ENCODE measurements at places on chromosomes 5 and 9.

DNA sequence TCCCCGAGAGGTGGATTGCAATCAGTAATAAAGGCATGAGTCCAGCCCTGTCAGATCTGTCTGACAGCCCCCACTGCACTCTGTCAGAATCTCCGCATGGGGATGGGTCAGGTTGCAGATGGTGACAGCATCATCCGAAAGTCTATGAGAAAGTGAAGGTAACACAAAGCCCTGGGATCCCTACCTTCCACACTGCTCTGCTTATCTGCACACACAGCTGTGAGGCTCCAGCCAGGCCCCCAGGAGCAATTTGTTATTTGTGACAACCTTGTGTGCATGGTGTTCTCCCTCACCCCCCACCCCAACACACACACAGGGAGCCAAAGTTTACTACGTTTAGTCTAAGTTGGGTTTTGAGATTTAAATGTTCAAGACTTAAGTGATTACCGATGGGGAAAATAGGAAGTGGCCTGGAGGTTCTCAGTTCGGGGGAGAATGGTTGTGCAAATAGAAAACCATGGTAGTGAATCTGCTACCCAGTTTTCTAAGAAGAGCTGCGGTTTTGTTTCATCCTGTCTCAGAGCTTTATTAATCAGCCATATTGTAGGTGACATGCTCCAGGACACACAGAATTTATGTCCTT is 92.7 kb downstream of the SV2C start:
- no peak for DNase-seq

DNA sequence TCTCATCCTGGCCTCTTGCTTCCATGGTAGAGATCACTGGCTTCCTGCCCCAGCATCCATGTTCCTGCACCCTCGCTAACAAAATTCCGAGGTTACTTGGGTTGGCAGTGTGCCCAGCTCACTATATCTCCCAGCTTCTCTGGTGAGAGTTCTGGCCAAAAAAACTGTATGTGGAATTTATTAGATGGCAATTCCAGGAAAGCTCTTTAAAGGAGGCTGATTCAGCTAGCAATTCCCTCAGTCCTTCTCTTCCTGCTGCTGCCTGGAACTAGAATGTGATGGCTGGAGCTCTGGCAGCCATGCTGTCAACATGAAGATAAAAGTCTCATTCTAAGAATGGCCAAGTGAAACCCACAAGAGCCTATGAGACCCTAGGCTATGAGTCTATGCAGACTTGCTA is 88.8 kb downstream of the SECISBP2 start:
- no peak for DNase-seq

GRCh38 chr5:103910786-103911185 is 348.2 kb upstream of the NUDT12 start:
- DNase-seq, result no peak

DNA sequence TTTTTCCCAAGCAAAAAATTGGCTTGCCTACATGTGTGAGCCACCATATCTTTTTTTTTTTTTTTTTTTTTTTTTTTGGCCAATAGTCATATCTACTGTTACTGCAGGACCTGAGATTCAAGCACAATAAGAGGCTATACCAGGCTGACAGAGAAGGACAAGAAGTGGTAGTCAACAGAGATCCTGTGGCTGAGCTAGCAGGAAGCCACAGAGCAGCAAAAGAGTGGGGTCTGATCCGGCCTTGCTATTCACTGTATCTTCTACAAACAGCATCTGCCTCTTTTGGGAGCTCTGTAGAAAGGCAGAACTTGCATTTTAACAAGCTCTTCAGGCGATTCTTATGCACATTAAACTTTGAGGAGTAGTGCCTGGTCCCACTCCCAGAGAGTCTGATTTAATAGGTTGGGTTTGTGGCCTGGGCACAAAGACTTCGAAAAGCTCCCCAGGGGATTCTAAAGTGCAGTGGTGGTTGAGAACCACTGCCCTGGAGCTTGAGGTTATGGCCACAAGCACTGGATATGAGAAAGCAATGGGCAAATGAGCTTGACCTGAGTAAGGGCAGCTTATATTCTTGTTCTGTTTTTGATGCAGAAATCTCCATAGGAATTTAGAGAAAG is 162.8 kb downstream of the PIK3R1 start:
- no peak for DNase-seq

DNA sequence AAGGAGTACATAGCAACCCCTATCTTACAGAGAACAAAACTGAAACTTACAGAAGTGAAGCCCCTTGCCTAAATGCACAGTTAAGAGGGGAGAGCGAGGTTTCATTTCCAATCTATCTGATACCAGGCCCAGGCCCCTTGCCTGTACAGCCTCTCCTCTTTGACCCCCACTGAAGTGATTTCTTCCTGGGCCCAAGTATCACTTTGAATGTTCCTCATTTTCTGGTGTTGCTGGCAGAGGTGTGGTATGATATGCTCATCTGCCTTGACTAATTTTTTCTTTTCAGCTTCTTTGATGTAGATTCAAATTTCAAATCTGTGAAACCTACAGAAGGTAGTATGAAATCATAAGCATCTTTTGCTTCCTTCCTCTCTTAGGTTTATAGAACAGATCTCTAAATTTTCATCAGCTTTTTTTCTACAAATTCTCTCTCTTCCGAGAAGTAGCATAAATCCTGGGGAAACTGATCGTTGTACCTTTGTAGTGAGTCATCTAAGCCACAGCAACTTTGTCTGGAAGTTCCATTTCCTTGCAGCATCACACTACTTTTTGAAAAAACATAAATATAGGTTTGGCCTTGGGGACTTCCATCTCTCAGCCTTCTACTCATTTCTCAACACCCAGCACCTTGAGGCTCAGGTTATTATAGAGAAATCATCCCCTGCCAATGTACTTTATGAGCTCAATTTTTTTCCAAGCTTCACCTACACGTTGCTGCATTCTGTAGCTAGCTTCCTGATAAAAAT is 402.4 kb upstream of the PTGER4 start:
- DNase-seq, result no peak

DNA sequence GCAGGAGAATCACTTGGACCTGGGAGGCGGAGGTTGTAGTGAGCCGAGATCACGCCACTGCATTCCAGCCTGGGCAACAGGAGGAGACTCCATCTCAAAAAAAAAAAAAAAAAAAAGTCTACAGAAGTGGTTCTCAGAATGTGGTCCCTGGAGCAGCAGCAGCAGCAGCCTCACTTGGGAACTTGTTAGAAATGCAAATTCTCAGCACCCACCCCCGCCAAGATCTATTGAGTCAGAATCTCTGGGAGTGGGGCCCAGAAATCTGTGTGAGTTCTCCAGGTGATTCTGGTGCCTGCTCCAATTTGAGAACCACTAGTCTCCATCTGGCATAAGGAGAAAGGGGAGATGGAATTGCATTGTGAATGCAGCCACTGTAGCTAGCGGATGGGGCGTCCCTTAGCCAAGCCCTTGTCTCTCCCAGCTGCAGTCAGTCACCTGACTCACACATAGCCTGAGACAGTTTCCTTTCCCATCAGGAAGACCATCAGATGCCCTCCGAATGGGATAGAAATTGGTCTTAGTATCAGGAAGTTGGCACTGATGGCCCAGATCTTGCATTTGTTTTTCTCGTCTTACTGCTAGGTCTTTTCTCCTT is 12.2 kb upstream of the PTCH1 start:
- DNase-seq, result no peak

DNA sequence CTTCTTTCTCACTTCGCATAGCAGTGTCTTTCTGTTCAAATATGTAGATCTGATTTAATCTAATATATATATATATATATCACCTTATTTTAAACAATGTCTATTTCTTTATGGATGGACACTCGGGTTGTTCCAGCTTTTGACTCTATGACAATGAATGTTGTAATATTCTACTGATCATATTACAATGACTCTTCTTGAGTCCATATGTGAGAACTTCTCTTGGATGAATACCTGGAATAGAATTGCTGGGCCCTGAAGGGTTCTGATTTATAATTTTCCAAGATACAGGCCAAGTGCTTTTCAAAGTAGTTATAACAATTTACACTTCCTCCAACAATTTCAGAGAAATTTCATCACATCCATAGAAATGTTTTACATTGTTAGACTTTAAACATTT is 28.8 kb downstream of the NTRK2 start:
- no peak for DNase-seq

GRCh38 chr9:14936491-14936890 is 26.3 kb upstream of the FREM1 start:
- no peak for DNase-seq

DNA sequence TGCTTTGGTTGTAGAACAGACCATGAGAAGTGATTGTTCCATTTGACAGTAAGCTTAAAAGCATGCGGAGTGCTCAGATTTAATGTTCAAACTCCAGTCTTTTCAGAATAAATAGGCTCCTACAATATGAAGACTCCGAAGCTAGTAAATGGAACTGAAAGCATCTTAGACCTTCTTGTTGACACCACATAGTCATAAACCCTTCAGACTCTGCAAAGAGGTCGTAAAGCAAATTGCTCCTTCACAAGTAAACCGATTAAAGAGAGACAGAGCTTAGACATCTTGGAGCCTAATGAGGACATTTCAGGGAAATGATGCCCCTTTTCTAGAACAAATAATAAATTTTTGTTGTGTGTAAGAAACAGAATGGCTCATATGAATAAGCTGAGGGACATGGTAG is 511.0 kb upstream of the RIOK2 start:
- DNase-seq, result no peak

GRCh38 chr5:65647941-65648340 is 23.1 kb downstream of the SHLD3 start:
- no peak for DNase-seq

GRCh38 chr5:44869928-44870327 is 61.2 kb downstream of the MRPS30 start:
- DNase-seq, result no peak

DNA sequence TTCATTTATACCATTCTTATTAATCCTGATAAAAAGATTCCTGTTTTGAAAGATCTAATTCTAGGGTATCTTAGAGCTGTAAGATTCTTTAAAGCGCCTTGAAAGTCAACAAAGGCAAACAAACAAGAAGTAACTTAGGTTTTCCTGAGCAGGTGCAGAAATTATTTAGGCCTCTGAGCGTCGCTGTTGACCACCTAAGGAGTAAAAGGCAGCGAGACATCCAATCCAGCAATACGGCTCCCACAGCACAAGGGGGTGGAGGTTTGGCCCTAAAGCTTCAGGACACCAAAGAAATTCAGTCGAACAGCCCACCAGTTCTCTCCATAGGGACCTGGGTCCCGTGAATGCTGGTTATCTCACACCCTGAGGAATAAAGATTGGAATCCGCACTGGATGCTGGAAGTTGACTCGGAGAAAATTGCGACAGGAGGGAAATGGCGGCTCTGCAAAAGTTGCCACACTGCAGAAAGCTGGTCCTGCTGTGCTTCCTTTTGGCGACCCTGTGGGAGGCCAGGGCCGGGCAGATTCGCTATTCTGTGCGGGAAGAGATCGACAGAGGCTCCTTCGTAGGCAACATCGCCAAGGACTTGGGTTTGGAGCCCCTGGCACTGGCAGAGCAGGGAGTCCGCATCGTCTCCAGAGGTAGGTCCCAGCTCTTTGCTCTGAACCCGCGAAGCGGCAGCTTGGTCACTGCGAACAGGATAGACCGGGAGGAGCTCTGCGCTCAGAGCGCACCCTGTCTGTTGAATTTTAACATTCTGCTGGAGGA is at the start of gene PCDHGA2:
Gene PCDHGA2, plus strand, starts transcription at position 223 of the 769 bp plus-strand sequence.
- peak; percentile 74 for DNase-seq

DNA sequence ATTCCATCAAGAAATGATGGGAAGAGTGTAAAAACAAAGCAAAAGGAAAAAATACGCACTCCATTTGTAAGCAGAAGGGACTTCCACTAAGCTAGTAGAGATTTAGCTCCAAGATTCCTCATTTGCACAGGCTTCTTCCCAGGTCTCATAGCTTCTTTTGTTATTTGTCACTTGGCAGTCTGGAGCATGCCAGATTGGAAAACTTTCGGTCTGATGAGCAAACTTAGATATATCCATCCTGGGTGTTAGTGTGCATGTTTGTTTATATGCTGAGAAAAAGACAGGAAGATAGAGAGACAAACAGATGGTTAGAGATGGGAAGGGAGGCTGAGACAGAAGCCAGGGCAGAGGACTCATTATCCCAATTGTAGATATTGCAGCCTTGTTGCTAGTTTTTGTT is 1644.5 kb upstream of the NUDT12 start:
- DNase-seq, result no peak

GRCh38 chr9:85402551-85402950 is 339.2 kb downstream of the AGTPBP1 start:
- DNase-seq, result no peak

DNA sequence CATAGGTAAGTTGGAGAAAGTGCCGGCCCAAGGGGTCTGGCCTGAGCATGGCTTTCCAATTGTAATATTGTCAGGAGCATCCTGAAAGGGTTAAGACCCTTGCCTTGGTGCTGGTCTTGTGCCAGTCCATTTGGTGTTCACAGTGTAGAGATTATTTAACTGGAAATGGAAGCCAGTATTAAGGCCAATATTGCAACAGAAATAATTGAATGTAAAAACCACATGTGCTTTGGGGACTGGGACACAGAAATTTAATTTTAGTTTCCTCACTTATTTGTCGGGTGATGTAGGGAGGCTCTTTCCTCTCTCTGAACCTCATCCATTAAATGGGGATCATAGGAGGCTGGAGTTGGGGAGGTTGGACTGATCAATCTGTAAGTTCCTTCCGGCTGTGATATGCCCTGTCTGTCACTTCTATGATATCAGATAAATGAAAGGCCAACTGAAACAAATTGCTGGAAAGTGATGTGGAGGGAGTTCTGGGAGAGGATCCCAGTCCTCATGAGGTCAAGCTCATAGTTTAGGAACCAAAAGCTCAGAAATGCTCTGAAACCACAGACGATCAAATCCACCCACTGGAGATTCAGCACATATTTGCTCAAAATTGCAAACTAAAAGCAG is 54.8 kb upstream of the COL15A1 start:
- DNase-seq, result peak; percentile 25

GRCh38 chr9:89425921-89426383 is 72.0 kb downstream of the SEMA4D start:
- DNase-seq, result no peak

DNA sequence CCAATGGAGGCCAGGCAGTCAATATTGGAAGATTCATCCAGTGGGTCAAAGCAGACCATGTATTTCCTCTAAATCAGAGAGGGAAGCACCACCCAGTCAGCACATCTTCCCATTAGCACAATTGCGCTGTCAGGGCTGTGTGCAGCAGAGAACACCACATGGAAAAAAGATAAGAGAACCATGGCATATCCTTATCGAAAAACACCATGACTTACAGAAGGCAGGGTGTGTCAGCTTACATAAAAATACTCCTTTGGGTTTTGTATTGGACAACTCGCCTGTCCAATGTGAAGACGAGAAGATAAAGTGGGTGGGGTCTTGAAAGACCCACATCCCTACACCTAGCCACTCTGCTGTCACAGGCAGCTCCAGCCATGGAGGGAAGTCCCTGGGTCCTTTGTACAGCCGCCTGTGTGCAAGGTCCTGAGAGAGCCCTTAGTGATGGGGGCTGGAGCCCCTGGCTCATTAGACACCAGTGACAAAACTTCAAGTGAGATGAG is 71.9 kb upstream of the SPATA31E1 start:
- DNase-seq, result no peak

GRCh38 chr5:168342151-168342825 is 50.8 kb downstream of the WWC1 start:
- no peak for DNase-seq

DNA sequence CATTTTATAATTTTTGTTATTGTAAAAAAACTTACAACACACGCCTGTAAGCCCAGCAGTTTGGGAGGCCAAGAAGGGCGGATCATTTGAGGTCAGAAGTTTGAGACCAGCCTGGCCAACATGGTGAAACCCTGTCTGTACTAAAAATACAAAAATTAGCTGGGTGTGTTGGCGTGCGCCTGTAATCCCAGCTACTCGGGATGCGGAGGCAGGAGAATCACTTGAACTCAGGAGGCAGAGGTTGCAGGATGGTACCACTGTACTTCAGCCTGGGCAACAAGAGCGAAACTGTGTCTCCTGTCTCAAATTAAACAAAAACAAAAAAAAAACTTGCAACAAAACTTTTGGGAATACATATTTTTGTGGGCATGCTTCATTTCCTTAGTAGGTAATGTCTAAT is 164.6 kb downstream of the CACNA1B start:
- DNase-seq, result no peak

Measured in AG08396 (cell line).